Thoracic aorta (tissue), 2 donors: ENCODE measurements at places on chromosomes 13 and 19. TPM values are rescaled to one million over a fixed set of nuclear protein-coding genes. Genes with fewer than 3 reads are reported as not detected.

SYNE4 gene
- total RNA-seq, result 0.92 TPM

PSG2 gene
- not detected for total RNA-seq

SAMD1 gene
- 8.9 TPM for total RNA-seq

LIN37 gene
- 30.5 TPM for total RNA-seq

KIR3DL2 gene
- total RNA-seq, result not detected

DNA sequence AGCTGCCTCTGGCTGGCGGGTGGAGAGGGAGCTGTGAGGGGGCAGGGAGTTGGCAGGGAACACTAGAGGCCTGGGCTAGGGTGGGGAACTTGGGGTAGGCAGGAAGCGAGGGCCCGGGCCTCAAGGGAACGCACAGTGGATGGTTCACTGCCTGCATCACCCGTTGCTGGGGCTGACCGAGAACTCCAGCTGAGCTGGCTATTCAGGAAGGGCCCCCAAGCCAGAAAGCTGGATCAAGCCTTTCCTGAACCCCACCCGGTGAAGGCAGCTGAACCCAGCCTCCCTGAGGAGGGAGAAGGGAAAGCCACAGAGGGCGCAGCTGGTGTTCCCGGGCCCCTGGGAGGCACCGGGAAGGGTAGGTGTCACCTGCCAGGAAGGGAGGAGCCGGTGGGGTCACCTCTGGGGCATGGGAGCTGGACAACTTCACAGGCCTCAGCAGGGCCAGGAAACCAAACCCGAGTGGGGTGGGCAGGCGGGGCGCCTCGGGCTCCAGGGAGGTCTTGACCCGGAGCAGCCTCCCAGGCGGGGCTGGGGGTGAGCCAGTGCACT is 13.9 kb downstream of the PALM start:
- no peak for DNase-seq

DNA sequence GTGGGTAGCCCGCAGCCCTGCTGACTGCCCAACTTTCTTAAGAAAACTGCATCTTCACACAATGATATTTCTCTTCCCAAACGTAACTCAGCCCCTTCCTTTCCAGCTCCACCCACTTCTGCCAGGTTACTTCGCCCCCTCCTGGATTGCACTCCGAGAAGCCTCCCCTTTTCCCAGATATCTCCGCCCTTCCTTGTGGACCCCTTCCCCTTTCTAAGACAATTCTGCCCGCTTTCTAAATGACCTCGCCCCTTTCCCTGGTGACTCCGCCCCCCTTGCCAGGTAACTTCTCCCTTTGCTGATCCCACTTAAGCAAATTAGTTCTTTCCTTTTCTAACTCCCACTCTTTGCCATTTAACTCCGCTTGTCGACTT is 2.6 kb downstream of the VSIG10L start:
- DNase-seq, result no peak

GRCh38 chr13:113552079-113552478 is 32.5 kb upstream of the TFDP1 start:
- no peak for DNase-seq

GRCh38 chr19:24029941-24030636 is 56.9 kb upstream of the ZNF254 start:
- DNase-seq, result no peak

GRCh38 chr19:907183-907853 is 5.7 kb downstream of the R3HDM4 start:
- DNase-seq, result no peak

- no peak for DNase-seq
These were observed 243.7 kb downstream of the FOXO1 start for GRCh38 chr13:40422588-40423235.

DNA sequence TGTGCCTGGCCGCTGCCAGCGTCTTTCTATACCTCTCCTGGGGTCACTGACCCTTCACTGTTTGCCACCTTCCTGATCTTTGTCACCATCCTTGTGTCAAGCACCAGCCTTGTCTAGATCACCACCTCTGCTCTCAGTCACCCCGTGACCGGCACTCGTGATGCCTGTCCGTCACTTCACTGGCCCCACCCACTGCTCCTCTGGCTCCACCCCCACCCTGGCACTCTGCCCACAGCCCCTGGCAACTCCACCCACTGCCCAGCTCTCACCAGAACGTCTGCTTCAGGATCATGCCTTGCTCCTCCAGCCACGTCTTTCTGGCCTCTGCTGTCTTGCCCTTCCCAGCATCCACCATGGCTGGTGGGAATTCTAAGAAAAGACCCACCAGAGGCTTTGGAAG is 24.8 kb upstream of the PLA2G4C start:
- DNase-seq, result no peak

DNA sequence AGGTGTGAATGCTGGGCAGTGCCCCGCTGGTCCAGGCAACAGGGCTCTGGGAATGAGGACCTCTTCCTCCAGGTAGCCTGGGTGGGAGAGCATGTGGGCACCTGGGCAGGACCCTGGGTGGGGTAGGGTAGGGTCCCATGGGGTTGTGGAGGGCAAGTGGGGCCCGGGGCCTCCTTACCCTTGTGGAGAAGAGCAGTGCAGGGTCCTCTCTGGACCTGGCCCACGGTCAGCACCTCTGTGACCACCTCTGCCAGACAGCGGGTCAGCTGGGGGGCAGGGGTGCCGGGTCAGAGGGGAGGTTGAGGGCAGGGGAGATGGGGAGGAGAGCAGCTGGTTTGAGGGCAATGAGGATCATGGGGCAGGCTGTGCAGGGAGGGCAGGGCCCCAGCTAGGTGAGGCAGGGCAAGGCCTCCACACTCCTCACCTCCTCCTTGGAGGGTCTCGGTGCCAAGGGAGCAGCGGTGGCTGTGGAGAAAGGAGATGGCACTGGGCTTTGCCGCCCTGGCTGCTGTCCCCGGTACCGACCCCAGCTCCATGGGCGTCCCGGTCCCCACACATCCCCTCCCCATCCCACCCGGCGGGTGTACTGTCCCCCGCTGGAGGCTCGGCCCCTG is 491 bp downstream of the CCER2 start:
- no peak for DNase-seq

DNA sequence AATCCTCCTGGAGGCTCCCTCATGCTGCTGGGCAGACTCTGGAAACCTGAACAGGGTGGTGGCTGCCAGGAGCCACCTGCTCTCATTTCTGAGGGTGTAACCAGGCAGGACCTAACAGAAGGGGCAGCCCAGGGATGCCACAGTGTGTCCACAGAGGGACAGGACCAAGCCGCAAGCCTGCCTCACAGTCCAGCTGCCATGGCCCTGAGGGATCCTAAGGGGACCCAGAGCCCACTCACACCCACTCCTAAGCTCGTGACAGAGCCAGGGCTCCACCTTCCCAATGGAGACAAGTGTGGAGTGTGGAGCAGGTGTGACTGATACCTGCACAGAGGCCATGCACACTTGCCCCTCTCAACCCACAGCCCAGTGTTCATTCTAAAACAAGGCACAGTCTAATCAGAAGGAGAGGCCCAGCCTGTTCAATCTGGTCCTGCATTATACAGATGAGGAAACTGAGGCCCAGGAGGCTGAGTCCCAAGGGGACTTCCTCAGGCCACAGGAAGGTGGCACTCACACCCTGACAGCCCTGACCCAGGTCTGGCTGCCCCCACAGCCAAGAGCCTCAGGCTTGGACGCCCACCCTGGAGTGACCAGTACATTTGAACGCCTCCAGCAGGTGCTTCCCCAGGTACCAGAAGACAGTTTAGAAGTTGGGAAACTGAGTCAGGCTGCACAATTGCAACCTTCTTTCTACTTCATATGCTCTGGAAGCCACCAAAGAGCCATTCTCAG is 220.1 kb downstream of the TUBA3C start:
- DNase-seq, result no peak

- no peak for DNase-seq
These were observed 25.9 kb upstream of the NAPA start for GRCh38 chr19:47540748-47541147.

- DNase-seq, result no peak
These were observed 686.7 kb downstream of the DIAPH3 start for GRCh38 chr13:59477011-59477410.

DNA sequence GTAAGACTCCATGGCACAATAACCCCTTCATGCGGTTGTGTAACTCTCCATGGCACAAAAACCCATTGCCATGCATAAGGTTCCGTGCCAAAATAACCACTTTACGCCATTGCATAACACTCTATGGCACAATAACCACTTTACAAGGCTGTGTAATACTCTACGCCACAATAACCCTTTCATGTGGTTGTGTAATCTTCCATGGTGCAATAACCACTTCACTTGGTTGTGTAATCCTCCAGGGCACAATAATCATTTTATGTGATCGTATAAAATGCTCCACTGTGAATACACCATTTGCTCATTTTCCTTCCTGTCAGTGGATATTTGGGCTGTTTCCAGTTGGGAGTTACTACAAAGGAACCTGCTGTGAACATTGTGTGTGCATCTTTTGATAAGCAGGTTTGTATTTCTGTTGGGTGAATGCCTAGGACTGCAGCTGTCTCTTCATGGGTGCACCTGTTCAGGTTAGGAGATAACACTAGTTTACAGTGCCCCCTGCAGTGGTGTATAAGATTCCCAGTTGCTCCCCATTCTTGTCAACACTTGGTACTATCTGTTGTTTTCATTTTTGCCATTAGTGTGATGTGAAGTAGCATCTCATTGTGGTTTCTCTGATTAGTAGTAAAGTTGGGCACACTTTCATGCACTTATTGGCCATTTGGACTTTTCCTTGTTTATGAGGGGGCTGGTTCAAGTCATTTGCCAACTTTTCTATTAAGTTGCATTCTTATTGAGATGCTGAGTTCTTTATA is 21.1 kb upstream of the ZSCAN18 start:
- no peak for DNase-seq

DNA sequence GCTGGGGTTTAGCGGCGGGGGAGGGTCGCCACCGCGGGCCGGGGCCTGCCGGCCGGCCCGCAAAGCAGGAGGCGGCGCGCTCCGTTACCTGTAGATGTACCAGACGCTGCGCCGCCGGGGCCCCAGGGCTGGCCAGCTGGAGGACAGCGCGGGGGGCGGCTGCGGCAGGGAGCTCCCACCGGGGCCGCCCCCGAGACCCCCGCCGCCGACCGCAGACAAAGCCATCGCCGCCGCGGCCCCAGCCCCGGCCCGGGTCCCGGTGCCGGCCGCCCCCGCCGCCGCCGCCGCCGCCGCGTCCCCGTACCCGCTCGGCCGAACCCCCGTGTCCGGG is 24.8 kb downstream of the SHANK1 start:
- no peak for DNase-seq

- DNase-seq, result no peak
These were observed 309.5 kb downstream of the TEX29 start for GRCh38 chr13:111629926-111630325.

- DNase-seq, result no peak
These were observed 149.0 kb downstream of the HS6ST3 start for GRCh38 chr13:96238861-96239260.

DNA sequence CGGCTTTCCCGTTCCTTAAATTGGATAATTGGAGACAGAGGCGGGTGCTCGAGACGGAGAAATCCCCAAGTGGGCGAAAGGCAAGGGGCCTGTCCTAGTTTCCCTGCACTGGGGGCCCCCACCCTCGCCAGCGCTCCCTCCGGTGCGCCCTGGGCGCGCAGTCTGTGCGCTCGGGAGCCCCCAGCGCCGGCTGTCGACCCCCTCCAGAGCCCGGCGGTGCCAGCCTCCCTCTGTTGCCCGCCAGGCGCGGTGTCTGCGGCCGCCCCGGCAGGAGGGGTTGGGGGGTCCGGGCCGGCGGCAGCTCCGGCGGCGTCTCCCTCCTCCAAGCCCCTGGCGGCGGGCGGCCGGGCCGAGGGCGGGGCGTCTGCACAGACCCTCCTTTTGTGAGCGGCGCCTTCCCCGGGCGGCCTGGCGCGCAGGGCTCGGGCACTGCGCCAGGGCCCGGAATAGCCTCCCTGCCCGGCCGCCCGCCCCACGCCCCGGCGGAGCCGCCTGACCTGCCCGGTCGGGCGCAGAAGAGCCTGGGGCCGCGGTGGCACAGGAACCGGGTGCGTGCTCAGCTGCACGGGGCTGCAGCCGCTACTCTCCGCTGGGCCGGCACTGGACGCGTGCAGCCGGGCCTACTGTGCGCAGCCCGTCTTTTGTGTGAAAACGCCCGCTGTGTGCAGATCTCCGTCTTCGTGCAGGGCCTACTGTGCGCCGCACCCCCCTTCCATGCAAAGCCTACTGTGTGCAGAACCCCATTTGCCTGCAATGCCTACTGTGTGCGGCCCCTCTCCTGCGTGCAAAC is 13.2 kb downstream of the GADD45B start:
- no peak for DNase-seq

GRCh38 chr13:112705286-112705685 is 15.4 kb downstream of the ATP11A start:
- DNase-seq, result no peak
